ENCODE measurements at places on chromosomes 4 and X.

- no peak for DNase-seq
Measured at GRCh38 chr4:140617499-140618248, 48.9 kb upstream of the UCP1 start.

GRCh38 chr4:522911-523443 is 24.0 kb downstream of the PIGG start:
- no peak for DNase-seq

DNA sequence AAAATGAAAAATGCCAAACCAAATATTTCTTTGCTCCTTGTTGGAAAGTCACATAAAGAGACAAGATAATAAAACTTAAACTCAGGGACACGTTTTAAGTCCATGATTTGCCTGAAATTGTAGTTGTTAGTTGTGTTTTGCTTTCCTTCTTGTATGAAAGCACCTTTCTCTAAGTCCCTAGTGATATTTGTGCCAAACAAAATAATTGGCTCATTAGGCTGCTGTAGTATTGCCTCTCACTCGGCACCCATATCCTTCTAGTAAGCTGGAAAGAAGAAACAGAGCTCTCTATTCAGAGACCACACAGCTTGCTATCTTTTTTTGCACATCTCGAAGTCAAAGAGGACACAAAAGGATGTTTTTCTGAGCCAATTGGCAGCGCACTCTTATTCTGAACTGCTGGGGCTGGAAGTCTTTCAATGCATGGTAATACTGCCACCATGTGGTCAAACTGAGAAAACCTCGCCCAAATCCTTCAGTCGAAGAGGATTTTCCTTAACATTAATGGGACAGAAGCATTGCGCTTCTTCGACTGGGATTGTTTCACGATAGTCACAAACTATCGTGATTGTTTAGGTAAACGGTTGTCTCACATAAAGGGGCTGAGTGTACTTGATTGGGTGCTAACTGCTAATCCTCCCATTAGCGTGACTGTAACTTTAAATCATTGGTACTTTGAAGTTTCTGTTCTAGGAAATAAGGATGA is 571.9 kb upstream of the LCORL start:
- peak; percentile 36 for DNase-seq

- DNase-seq, result no peak
Measured at GRCh38 chr4:81369886-81370285, 101.8 kb downstream of the RASGEF1B start.

GRCh38 chrX:151982222-151982621 is 7.7 kb upstream of the GABRE start:
- DNase-seq, result peak; percentile 91
